Calu3 (cell line): ENCODE measurements at places on chromosomes 11 and 22. TPM values are rescaled to one million over a fixed set of nuclear protein-coding genes. Genes with fewer than 3 reads are reported as not detected.

- no peak for DNase-seq
Observed at GRCh38 chr11:116500026-116500946, 272.5 kb downstream of the BUD13 start.

The RAB39A gene
- total RNA-seq: not detected in 2 replicates

The TP53I11 gene
- 27.8 and 69.5 TPM in 2 replicates for total RNA-seq

- no peak for DNase-seq
Observed at GRCh38 chr11:14542324-14542723, 22.1 kb upstream of the PSMA1 start.

The HIRA gene
- 32.0 and 36.4 TPM in 2 replicates for total RNA-seq

DNA sequence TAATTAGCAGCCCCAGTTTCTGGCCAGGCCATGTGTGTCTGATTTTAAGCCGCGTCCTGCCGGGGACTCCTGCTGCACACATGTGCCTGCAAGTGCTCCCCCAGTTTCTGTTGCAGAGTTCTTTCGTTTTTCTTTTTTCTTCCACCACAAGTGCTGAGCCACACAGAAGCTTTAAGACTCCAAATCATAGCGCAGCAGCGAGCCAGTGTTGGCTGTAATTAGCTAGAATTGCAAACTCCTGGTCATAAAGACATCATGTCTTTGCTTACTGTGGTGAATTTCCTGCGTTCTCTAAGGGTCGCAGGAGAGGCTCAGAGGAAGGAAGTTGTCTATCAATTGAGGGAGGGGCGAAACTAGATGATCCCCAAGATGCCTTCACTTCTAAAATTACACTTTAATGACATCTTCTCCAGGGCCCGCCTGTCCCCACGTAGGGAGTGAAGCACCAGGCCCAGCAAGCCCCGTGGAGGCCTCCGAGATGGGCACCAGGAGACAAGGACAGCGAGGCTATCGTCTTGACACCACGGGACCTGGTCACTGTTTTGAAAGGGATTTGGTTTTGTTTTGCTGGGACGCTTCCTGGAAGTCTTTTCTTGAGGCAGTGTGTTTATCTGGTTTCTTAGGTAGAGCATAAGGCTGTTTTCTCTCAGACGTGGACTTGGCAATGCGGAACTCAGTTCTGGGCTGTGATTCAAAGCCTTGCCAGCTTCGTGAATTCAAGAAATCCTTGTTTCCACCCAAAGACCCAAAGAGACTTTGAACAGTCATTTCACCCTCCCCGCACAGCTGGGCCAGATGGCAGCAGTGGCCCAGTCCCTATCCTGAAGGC lies 71.8 kb downstream of the UBASH3B start:
- no peak for DNase-seq

DNA sequence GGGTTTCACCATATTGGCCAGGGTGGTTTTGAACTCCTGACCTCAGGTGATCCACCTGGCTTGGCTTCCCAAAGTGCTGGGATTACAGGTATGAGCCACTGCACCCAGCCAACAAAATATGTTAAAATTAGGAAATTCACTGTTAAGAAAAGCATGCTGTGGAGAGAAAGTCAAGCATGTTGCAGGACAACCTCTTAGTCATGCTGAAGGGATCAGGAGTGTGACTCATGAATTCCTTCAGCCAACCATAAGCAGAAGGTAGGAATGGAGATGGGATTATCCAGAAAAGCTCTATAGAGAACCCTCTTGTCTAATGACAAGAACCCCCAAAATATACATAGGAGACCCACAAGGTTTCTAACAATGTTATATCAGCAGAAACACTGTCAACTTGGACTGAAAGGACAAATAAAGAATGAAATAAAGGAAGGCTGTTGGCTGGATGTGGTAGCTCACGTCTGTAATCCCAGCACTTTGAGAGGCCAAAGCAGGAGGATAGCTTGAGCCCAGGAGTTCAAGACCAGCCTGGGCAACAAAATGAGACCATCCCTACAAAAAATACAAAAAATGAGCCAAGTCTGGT lies 16.0 kb downstream of the MRTFA start:
- no peak for DNase-seq

The SERPIND1 gene
- total RNA-seq: not detected in 2 replicates

The GAL3ST3 gene
- not detected in 2 replicates for total RNA-seq

DNA sequence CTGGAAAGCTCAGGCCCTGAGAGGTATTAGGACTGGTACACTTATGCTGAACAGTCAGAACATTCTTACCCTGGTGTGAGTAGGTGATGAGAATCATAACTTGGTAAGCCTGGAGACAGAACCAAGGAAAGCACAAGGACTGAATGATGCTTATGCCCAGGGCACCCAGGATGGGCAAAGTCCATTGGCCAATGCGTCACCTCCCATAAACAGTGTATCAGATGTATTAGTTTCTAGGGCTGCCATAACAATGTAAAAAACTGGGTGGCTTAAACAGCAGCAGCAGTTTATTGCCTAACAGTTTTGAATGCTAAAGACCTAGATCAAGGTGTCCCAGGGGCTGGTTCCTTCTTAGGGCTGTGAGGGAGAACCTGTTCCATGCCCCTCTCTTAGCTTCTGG lies 107.0 kb downstream of the FAR1 start:
- DNase-seq: no peak

DNA sequence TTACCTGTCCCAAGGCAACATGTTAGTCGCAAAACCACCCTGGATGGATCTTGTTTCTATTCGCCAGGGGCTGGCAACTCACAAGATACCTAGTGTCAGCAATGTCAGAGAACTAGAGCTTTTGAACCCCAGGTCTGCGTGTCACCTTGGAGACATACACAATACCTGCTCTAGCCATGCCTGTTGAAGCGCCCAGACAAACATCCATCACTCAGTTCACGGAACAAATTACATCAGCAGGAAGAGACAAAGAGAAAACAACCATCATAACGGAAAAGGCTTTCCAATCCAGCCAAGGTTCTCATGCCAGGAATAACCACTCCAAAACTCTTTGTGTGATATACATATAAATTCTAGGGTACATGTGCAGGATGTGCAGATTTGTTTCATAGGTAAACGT lies 2.2 kb downstream of the CD59 start:
- no peak for DNase-seq

DNA sequence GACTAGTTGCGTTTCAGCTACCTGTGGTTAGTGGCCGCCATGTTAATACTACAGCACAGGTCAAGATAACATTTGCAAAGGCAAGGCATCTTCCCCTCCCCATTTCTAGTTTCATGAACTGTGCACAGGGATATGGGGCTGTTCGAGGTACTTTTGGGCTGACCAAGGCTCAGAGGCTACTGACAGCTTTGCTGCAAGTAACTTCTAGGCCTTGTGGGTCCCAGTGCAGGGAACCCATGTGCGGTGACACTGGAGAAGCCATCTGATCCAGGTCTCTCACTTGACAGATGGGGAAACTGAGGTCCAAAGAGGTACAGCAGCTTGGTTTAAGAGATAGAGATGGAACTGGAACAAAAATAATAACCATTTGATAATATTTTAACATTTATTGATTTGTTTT lies 13.6 kb downstream of the TIMP3 start:
- DNase-seq: no peak

- DNase-seq: no peak
Observed at GRCh38 chr22:32752816-32753520, 48.5 kb upstream of the TIMP3 start.

The NTM gene
- total RNA-seq: not detected in 2 replicates

DNA sequence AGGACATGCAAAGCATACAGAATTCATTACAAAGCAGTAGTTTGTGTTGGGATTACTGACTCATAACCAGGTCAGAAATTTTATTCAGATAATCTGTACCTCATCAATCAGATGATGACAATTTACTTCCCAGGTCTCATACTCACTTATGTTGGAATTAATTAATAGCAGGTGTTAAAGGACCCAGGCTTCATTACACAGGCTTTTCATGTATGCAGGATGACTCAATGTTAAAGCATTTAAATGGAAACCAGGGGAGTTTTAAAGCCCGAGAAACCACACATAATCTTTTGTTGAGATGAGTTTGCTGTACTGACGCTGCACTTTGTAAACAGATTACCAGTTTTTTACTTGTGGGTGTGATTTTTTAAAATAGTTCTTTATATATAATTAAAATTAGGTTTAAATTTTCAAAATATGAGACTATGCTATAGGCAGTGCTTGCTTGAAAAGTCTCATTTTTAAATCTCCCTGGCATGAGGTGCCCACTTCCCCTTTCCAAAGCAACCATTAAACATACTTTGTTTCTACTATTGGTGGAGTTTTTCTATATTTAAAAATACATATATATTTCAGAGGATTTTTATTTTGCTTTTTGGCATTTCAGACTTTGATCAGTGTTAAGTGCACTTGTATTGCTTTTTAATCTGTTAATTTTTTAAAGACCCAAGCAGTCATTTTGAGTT lies 41.0 kb downstream of the CEP57 start:
- DNase-seq: no peak

The APOL4 gene
- 1.5 and 4.3 TPM in 2 replicates for total RNA-seq

DNA sequence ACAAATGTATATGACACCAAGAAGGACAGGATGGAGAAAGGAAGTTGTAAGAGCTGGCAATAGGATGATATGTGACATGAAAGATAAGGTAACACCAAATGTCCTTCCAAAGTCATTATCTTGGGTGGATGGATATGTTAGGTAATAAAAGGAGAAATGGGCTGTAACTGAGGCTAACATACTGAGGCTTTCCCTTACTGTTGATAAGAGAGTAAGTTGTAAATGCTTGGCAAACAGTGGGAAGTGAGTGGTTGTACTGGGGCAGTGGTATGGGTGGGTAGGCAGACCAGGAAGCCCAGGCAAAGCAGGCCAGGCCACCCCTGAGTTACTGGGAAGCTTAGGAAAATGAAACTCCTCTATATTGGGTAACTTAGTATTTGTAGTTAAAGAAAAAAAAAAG lies 73.7 kb downstream of the ARHGAP42 start:
- no peak for DNase-seq

GRCh38 chr11:34616830-34617504 lies 3.9 kb upstream of the EHF start:
- no peak for DNase-seq

The OR5B21 gene
- total RNA-seq: not detected in 2 replicates

GRCh38 chr11:61910187-61911127 lies 6.9 kb downstream of the RAB3IL1 start:
- DNase-seq: no peak

The OSM gene
- not detected in 2 replicates for total RNA-seq

DNA sequence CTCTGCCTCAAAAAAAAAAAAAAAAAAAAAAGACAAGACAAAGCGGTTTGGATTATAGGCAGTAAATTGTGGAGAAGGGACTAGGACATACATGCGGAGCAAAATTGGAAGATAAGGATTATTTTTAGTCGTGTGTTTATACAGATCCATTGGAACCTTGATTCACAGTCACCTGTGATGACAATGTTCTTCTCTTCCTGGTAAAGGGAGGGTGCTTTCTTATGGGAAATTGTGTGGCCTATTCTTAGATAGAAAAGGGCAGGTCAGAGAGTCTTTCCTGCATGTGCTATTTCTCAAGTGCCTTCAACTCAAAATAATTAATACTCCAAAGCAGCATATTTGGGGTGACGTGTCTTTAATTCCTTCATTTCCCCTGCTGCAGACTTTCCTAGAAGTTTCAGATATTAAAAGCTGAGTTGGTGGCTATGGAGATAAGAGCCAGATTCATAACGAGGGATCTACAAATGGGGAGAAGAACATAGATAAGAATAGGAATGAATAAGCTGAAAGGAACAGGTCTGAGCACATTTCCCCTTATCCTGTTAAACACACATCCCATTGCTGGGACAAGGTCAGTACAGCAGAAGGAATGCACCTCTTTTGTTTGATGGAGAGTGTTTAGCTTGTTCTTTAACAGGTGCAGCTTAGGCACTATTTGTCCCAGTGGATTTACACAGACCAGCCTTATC lies 22.5 kb downstream of the GSTT2B start:
- DNase-seq: no peak

DNA sequence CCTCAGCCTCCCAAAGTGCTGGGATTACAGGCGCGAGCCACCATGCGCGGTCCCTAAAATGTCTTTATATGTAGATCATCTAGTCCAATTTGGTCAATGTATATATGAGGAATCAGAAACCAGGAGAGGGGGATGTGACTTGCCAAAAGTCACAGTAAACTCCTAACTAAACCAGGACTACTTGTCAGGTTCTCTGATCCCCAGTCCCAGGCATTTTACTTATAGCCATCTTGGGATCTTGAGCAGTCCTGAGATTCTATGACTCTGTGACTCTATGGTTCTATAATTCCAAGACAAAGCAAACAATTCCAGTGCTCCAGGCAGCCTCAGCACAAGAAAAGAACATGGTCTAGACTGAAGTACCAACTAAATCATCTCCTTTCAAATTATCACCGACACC lies at the start of gene MS4A5:
MS4A5 (plus strand) TSS at position 301 of the 400 bp plus-strand sequence. CDS start 103 bp downstream, outside the sequence.
- DNase-seq: no peak

The ANO5 gene
- 4.3 and 6.0 TPM in 2 replicates for total RNA-seq

The HNRNPUL2 gene
- 52.6 and 52.7 TPM in 2 replicates for total RNA-seq

The TUBA8 gene
- 2.4 and 2.6 TPM in 2 replicates for total RNA-seq

DNA sequence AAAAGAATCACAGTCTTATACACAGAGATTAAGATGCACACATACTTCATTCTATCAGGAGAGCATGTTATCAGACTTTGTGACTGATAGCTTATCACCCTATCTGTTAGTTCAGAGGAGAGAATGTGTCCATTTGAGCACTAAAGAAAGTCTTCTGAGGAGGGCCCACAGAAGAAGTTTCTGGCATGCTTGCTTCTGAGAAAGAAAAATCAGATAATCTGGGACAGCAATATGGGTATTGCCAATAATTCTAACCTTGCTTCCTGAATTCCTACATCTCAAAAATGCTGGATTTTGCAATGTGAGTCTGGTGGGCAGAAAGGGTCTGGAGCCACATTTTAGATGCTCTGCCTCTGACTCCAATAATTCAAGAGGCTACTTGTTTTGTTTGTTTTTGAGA lies 128.9 kb downstream of the RBFOX2 start:
- DNase-seq: no peak

DNA sequence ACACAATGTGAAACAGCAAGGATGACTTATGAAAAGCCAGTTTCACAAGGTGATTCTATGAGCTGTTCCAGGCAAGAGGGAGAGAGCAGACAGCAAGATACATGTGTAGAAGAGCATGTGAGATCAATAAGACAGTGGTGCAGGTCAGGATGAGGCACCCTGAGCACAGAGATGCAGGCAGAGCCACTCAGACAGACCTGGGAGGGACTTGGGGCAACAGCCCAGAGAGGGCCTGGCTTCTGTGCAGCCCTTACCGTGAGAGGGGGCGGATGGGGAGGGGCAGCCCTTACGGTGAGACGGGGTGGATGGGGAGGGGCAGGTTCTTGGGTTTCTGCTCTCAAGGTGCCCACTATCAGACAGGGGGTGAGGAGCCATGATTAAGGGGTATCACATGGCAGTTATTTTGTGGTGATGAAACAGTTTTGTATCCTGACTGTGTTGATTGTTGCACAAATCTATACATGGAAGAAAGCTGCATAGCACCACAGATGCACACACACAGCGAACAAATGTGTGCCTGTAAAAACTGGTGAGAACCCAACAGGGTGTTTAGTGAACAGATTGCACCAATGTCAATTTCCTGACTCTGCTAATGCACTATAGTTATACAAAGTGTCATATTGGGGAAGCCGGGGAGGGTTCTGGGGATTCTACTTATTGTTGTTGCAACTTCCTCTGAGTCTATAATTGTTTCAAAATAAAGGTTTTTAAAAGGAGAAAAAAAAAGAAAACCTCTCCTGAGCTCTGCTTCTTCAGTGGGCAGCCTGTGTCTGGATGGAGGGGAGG lies 5.2 kb upstream of the C22orf42 start:
- DNase-seq: no peak

The OR52I2 gene
- total RNA-seq: not detected in 2 replicates

The SRSF8 gene
- total RNA-seq: 27.8 and 33.3 TPM in 2 replicates

The RNF26 gene
- total RNA-seq: 31.8 and 35.0 TPM in 2 replicates

The PACSIN3 gene
- total RNA-seq: 22.1 and 26.5 TPM in 2 replicates

- DNase-seq: no peak
Observed at GRCh38 chr11:122085712-122086111, 30.3 kb downstream of the BLID start.

The OR51I2 gene
- not detected in 2 replicates for total RNA-seq

The NDUFV1 gene
- 216 and 233 TPM in 2 replicates for total RNA-seq
